ENCODE measurements at places on chromosomes 1 and 21.

GRCh38 chr1:157695417-157695816, 5.2 kb downstream of the FCRL3 start:
- DNase-seq, result no peak

DNA sequence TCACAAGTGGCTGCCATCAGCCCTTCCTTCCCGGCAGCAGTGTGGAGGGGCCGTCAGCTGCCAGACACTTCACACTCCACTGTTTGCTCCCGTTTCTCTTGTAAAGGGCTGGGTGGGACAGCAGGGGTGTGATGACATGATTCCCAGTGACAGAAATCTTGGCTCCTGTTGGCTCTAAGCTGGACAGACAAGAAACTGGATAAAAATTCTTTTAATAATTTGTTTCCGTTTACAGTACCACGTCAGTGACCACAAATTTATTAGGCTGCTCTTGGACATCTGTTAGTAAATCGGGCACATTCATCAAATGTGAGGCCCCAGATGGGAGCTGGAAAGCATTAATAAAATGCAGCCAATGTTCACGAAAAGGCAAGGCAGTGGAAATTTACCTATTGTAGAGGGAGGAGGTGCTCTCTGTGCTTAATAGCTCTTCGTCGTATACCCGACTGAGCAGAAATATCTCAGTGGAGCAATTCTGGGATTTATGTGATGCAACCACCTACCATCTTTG, 353.7 kb upstream of the GREM2 start:
- peak; percentile 70 for DNase-seq

DNA sequence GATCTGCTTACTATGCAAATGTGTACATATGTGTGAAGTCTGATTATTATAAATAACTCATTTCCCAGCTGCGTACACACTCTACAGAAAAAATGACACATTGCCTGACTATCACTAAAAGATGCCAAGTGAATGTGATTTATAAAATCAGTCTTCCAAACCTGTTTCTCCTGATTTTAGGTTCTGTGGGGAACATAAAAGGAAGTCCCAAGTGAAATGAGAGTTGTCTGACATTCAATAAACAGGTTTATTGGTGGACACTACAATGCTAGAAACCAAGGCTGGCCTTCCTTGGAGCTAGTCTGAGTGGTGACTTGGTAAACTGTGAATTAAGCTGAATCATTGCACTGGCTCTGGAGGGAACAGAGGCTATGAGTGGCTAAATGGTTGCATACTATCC, 287.9 kb upstream of the ESRRG start:
- DNase-seq, result no peak

DNA sequence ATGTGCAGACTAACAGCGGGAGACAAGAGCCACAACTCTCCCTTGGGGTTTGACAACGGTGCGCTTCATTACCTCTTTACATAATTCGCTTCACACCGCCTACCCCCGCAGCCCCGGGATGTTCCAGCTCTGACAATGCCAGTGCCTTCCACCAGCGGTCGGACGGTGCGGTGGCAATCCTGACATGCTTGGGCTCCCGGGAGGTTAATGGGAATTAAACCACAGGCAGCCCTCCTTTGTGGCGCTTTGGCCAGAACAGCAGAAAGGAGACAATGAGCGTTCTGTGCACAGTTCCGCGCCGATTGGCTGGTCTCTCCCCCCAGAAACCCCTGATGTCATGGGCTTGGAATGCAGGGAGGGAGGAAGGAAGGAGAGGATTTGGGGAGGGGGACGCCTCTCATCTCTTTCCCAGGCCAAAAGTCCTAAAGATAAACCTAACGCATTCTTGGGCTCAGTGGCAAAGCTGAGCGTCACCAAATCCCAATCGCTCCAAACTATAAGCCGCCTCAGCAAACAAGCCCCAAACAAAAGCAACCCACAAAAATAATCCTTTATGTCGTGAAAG, 1.3 kb downstream of the CNN3 start:
- DNase-seq, result peak; percentile 80

GRCh38 chr1:236685205-236685916, 938 bp upstream of the ACTN2 start:
- DNase-seq, result no peak

GRCh38 chr1:162551969-162552683, 9.4 kb upstream of the UAP1 start:
- DNase-seq, result no peak

- no peak for DNase-seq
Observed at GRCh38 chr1:185487026-185487425, 170.0 kb upstream of the IVNS1ABP start.

Data from putamen (tissue), 1 donor.